ENCODE measurements at places on chromosomes 5 and 9.

DNA sequence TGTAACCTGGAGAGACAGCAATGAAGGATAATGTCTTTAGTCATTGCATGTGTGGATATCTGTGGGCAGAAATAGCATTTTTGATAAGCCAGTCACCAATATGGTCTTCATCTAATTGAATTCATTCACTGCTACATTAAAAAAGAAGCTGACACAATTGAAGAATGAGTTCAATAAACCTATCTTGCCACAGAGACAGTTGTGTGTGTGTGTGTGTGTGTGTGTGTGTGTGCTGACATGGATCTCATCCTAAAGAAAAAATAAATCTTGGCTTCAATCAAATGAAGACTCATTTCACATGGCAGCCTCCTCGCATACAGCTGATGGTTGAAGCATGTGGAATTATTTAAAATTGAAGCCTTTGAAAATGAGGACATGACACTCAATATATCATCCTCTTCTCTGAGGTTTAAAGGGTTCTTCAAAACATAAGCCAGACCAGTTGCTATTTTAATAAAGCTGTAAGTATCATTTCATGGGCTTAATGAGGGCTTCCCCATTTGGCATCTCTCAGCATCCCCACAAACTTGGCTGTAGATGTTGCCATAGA, 118.5 kb upstream of the PTPN3 start:
- no peak for DNase-seq

DNA sequence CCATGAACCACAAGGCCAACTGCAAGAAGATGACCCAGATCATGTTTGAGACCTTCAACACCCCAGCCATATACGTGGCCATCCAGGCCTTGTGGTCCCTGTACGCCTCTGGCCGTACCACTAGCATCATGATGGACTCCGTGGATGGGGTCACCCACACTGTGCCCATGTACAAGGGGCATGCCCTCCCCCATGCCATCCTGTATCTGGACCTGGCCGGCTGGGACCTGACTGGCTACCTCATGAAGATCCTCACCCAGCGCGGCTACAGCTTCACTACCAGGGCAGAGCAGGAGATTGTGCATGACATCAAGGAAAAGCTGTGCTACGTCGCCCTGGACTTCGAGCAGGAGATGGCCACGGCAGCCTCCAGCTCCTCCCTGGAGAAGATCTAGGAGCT, 153.7 kb downstream of the CAVIN4 start:
- DNase-seq, result no peak

DNA sequence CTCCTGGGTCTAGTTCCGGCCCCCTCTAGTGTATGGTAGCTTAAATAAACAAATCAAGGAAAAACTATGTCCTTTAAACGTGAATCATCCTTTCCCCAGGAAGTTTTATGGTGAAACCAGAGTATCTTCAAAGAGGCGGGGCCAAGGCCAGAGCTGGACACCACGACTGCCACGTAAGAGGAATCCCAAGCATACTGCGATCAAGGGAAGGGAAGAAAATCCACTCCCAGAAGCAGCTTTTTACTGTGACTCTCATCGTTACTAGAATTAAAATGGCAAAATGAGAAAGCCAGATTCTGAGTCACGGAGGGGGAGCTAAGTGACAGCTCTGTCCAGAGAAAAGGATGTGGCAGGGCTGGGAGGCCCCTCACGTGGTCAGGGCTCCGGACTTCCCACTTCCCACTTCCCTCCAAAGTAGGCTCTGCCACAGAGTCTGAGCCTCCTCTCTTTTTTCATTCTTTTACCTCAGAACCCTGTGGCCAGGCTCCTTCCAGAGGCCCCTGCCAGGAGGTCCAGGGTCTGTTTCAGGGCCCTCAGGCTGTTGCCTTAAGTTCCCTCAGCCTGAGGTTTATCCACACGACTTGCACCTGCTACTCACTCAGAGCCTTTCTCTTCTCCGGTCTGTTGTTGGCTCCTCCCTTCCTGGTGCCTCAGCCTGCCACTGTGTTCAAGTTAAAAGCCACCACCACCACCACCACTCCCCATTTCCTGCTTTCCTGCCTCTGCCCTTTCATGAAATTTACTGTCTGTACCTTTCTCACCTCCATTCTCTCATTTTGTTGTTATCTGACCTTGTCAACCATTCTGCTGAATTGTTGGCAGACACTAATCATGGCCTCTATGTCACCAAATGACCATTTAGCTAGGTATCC, 1.4 kb upstream of the GLRX start:
- DNase-seq, result peak; percentile 64

DNA sequence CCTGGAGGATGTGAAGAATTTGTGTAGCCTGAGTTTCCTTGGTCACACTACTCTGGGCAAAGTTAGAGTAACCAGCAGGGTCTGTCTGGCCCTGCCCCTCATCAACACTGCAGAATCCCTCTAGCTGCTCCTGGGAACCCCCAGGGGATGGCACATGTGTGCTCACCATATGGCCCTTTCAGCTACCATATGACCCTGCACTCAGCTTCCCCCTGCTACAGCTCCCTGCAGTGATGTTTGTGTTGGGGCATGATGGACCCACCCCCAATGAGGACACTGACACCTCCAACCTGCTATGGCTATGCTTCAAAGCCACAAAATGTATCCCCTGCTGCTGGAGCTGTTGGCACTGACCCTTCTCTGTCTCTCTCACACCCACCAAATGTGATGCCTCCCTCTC, 152.7 kb downstream of the SNX18 start:
- no peak for DNase-seq

DNA sequence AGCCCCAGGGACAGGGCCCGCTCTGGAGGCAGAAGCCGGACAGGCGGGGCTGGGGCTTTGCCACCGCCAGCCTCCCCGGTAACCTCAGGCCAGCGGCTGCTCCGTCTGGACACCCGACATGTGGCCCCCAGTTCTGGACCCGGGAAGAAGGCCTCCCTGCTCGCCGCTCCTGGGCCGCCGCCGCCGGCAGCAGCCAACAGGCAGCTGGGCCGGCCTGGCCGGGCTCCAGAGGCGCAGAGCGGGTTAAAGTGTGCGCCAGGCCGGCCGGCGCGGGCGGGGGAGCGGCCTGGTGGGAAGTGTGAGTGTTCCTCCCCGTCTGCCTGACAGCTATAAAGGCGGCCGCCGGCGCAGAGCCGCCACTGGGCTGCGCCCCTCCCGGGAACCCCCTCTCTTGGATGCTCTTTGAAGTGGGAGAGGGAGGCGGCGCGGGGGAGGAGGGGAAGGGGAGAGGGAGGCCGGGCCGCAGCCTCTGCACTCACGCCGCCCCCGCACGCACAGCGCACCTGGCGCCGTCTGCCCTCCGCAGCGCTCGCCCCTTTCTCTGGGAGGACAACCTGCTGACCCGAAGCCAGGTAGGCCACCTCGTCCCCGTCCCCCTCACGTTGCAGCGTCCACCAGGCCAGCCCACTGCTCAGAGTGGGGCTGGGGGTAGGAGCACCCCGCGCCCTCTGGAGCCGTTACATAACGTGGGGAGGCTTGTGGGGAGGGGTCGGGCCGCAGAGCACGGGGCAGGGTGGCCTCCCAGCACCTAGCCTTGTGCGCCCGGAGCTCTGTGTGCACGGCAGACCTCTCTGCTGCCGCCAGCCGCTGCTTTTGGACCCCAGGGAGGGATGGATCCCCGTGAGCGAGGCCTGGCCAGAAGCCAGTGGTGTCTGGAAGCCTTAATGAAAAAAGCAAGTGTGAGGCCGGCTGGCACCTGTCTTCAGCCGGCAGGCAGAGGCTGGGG, at the start of gene ADAMTSL2:
TSS of gene ADAMTSL2 (plus strand) at position 359 of the 946 bp plus-strand sequence. CDS start 2,009 bp downstream, outside the sequence.
- peak; percentile 64 for DNase-seq

DNA sequence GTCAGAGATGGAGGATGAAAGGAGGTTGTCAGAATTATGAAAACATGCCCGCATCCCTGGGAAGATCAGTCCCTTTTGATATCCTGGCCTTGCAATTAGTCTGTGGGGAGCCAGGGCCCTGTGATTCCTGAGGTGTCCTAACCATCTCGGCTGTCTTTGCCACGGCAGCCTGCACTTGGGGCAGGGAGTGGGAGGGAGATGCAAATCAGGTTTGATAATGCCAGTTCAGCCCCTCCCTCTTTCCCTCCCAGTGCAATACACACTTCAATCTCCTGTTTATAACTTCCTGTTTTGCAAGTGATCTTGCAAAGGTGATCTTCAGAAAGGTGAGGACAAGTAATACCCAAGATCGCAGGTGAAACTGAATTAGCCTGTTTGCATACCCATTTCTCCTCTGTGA, 114.0 kb upstream of the ALDH1B1 start:
- DNase-seq, result no peak

- DNase-seq, result no peak
These were observed 23.2 kb upstream of the ADAMTS16 start for GRCh38 chr5:5116956-5117355.

DNA sequence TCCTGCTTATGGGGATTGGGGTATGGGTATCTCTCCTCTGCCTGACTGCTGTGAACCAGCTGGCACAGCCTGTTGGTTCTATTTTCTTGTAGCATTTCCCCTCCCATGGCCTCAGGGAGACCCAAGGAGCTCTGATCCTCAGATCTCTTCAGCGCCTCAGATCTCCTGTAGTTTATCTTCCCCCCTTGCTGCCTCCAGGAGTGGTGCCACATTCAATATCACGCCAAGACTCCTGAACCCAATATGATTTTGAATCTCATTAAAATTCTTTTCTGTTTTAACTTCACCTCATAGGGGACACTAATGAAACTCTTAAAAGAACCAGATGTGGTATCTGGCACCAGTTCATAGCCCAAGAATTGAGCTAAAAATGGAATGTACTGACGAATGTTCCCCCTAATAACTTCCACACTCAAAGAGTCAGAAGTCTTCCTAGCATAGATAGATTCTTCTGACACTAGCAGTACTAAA, 59.6 kb upstream of the LIFR start:
- DNase-seq, result no peak

DNA sequence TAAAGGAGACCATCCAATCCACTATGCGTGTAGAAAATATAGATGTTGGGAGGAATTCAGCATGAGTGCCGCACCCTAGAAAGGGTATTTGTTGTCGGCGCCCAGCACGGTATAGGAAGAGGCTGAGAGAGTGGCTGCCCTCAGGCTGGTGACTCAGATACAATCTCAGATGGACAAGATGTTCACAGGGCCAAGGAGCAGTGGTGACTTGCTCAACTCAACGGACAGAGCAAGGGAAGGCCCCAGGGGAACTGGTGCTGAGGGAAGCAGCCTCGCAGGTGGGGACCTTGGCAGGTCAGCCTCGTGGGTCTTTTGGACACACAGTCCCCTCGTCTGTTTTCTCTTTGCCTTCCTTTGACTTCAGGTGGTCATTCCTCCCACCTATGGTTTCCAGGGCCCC, 28.0 kb upstream of the IRX2 start:
- no peak for DNase-seq

DNA sequence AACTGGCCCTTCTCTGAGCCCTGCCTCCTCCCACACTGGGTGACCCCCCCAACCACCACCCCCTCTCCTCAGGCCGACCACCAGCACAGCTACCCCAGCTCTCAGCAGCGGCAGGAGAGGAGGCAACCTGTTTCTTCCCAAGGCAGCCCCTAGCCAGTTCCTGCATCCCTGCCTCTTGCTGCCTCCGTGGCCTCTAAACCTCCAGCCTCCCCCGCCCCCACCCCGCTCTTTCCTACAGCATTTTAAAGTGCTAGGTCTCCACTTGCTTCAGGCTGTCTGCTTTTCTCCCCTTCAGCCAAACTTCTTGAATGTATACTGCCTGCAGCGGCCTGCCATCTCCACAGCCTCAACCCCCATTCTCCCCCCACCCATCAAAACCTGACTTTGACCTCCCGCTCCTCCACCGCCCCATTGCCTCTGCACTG, 135.6 kb downstream of the DAB2IP start:
- no peak for DNase-seq

DNA sequence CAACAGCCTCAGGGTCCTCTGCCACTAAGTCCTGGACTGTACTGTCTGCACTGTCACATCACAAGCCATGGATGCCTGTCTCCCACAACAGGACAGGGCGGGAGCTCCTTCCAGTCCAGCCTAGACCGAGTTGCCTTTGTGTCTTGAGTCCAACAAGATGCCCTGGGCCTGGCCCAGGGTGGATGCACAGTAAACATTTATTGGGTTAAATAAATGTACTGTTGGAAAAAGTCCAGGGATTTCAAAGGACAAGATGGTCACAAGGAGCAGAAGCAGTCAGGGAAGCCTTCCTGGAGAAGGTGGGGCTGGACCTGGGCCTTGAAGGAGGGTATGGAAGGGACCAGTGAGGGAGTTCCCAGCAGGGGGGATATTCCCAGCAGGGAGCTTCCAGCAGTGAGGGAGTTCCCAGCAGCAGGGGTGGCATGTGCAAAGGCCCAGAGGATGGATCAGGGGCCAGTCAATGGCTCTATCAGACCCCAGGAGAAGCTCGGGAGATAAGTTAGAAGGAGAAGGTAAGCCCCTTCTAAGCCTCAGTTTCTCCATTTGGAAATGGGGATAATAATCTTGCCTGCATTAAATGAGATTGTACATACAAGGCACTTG, 72.7 kb upstream of the NEURL1B start:
- no peak for DNase-seq

DNA sequence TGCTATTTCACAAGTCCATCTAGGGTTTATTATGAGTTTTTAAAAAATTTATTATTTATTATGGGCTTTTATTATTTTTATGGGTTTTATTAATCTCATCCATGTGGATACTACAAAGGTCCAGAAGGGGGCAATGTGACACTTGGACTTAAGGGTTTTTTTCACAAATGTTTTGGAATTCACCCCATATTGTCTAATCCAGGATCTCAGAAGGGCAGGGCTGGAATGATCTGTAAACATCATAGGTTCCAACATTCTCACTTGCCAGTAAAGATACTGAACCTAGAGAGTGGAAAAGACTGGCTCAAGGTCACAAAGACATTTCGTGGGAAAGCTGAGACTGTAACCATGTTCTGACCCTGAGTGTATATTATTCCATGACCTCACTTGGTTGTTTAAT, 35.6 kb downstream of the NIM1K start:
- DNase-seq, result no peak

DNA sequence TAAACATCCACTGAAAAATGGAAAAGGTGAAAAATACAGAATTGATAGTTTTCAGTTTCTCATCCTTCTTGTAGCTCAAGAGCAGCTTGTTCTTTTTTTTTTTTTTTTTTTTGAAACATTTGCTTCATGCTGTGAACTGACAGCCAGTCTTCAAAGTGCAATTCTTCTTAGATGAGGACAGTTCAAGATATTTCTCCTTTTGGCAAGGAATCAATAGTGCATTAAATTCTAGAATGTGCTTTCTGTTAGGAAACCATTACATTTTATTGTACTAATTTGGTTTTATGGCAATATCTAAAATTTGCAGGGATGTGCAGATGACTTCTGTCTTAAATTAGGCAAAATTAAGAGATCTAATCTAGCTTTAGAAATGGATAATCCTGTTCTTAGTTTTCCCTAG, 969.3 kb upstream of the ACO1 start:
- DNase-seq, result no peak

DNA sequence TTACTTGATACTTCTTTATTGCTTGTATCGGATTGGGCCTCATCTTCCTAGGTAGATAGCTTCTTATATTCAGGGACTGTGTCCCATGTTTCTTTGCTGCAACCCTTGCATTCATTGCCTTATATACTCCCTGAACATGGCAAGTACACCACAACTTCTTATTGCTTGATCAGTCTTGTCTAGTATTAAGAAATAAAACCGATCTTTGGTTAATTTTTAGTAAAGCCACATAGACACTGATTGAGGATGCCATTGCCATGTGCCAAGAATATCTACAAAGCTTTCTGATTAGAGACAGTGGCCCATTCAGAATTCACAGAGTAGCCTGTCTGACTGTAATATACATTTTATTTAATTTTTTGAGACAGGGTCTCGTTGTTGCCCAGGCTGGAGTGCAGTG, 34.7 kb upstream of the ANKRD55 start:
- no peak for DNase-seq
